ENCODE measurements at places on chromosomes 1 and 21.

DNA sequence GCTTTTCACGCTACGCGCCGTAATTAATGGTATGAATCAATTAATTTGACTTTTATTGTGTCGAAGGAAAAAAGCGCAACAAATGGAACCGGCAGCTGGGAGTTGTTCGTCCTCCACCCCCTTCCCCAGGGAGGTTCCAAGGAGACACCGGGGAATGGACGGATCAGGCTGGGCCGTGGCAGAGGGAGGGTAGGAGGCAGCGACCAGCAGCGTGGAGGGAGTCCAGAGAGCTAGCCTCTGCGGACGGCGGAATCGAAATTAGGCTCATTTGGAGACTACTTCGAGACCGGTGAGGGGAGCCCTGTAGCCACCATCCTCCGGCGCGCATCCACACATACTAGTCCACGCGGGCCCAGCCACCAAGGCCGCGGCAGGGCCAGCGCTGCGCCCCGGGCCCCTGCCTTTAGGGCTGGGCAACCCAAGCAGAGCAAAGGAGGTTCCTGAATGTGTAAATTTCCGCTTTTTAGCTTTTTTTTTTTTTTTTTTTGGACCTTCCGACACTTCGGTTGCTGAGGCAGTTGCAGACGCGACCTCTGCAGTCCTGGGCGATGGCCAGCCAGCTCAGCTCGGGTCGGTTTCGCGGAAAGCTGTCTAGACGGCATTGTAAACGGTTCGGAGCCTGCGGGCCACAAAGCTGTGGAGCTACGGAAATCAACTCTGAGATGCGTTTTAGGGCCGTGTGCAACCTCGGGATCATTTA is 2.2 kb upstream of the FOXD3 start:
- no peak for DNase-seq

GRCh38 chr1:190849346-190849745 is 371.7 kb upstream of the BRINP3 start:
- no peak for DNase-seq

- DNase-seq: no peak
Measured at GRCh38 chr21:32007456-32007855, 134.6 kb downstream of the HUNK start.

GRCh38 chr1:17277511-17278159 is 28.7 kb downstream of the PADI3 start:
- no peak for DNase-seq

DNA sequence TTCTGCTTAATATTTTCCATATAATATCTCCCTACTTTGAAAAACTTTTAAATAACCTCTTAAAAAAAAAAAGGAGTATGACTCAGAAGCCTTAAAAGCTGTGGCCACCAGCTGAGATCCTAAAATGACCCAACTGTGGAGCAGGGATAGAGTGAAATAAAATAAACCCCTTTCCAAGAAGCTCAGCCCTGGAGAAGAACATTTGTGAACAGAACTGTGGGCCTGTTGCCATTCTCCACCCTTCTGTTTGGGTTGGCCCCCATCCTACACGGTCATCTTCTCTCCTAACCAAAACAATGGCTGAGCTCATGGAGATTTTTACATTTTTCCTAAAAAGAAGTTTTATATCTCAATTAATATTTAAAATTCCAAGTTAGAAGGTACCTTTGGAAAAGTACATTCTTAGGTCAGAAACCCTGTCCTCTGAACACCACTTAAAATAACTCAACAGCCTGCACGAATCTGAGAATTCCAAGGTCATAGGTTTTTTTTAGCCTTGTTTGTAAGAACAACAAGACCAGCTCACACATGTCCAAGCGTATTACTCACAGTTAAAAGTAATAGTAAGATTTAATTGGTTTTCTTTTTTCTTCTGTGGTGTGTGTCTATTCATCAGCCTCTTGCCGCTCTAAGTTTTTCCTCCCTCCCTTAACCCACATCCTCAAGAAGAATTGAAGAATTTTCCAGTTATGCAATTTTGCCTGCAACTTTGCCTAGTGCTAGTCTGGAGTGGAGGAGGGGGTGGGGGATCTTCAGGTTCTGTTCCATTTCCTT is 107.7 kb upstream of the ERRFI1 start:
- no peak for DNase-seq

Measured in nucleus accumbens (tissue), 56 donors.